Pulmonary artery endothelial cell (primary cell): ENCODE measurements at places on chromosomes 16 and 17. TPM values are rescaled to one million over a fixed set of nuclear protein-coding genes. Genes with fewer than 3 reads are reported as not detected.

- no peak for DNase-seq
Observed at GRCh38 chr17:80036715-80037477, 454 bp downstream of the CCDC40 start.

DNA sequence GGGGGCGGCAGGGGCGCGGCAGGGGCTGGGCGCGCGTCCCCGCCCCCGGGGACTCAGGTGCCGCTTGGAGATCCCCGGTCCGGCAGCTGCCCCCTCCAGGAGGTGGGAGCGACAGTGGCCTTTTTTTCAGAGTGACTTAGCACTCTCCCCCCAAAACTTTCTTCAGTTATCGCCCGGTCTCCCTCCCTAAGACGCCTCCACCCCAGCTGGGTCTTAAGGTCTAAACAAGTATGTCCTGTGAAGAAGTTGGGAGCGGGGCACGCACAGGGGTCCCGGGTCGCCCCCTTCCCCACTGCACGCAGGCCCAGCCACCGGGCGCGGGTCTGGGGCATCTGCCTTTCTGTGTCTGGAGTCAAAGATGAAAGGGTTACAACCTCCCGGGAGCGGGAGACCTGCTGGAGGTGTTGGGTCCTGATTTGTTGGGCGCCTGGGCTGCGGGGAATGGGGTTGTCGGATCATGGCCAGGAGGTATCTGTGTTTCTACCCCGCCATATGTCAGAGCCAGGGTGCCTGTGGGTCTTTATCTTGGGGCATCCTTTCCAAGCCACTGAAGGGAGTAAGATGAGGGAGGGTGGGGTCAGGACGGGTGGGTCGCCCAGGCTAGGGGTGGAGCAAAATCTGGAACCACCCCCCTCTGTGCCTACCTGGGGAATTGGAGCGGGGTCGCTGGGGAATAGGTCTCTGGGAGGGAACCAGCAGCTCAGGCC is 757 bp downstream of the FMNL1 start:
- no peak for DNase-seq

GRCh38 chr17:65058146-65058545 is 1.6 kb upstream of the GNA13 start:
- DNase-seq = no peak

DNA sequence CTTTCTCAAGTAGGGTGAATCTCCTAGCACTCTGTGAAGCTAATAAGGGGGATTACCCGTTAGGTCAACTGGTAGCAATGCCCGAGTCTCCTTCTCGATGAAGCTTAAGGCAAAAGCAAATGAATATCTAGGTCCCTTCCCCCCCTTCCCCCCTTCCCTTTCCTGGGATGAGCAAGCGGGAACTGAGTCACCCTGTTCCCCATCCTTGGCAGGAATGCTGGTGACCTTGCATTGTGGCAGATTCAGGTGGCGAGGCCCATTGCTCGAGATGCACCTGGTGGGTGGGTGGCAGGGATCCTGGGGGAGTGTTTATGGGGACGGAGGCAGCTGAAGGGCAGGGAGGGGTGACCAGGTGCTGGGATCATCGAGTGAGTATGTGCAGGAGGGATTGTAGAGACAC is 7.1 kb downstream of the NXPH3 start:
- DNase-seq = no peak

DNA sequence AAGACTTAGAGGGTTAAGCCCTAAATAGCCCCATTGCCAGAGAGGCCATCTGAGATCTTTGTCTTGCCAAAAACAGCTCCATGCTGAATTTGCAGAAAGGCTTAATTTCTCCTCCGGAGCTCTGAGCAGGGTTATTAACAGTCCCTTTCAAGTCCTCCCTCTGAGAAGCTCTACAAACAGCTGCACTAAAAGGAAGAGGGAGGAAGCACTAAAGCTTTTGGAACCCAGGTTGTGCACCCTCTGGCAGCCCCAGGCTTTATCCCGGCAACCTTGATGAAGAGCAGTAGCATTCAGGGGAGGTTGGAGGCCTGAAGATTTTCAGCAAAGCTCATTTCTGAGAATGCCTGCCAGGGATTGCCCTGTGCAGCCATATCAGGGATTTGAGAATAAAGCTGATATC is 554.7 kb downstream of the RBFOX1 start:
- DNase-seq = no peak

GRCh38 chr16:50547340-50548124 is 664 bp upstream of the NKD1 start:
- no peak for DNase-seq

Gene TBC1D3
- total RNA-seq = not detected in 2 replicates

Gene CCL8
- total RNA-seq = not detected in 2 replicates

Gene HAS3
- 1.1 and 4.1 TPM in 2 replicates for total RNA-seq
